ENCODE measurements at places on chromosomes 13 and 19.

DNA sequence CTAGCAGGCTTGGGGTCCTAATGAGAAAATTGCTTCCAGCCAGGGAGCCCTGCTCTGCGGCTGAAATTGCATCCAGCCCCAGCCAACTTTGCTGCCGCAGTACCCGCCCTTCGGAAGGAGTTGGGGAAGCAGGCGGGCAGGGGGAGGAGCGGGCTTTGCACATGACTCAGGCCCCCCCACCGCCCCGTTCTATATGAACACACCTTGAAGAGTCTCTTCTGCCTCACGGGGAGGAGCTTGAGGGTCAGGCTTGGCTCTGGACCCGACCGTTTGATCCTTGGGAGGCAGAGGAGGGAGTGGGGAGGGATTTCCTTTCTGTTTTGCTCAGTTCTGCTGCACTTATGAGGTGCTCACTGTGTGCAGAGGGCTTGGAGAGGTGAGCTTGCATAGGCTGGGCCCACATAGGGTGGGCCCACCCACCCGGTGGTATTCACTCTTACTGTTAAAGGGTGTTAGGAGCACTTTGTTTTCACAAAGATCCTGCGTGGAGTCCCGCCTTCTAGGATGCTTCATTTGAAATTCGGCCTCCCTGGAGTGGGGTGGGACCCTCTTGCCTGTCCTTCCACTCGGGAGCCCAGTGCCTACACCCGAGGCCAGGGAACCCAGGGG, 46.5 kb downstream of the LYL1 start:
- DNase-seq: no peak

DNA sequence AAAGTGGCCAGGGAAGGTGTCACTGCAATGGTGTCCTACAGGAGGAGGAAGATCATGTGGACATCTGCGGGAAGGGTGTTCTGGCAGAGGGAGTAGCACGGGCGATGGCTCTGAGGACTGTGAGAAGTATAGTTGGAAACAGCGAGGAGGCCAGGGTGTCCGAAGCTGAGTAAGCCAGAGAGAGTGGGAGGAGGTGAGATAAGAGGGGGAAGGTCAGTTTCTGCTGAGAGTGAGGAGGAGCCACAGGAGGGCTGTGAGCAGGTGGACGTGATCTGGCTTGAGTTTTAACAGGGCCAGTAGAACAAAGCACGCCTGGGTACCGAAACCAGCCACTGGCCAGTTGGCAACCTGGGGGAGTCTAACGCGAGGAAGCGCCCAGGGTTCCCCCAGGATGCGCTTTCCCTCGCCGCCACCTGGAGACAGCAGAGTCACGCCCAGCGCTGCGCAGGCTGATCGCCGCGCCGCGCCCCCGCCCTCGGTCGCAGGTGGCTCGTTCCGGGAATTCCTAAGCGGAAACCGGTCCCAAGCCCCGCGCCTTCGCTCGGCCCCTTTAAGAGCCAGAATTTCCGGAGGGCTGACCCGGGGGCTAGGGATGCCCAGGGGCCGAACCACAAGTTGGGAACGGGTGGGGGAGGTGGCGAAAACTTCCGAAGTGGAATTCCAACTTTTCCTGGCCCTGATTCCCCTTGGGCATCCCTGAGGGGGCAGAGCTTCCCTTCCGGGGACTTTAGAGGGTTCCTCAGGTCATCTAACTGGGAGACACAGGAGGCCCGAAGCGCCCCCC, 1.1 kb upstream of the LSR start:
- peak; percentile 57 for DNase-seq

DNA sequence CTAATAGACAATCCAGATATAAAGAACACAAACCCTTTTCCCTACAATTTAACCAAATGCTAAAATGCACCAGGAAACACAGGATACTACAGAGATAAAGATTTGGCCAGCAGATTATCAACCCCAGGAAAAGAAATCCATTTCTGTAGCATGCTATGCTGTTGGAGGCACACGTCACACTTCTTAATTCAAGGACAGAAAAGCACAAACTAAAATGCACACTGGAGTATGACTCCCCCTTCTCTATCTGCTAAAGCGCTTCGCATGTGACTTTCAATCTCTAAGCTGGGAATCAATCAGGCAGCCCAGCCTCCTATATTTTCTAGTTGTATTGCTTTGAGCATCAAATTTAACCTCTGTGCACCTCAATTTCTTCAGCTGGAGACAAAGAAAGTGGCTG, 22.2 kb downstream of the ABCC4 start:
- no peak for DNase-seq

GRCh38 chr19:12723641-12724426, at the start of gene TNPO2:
TNPO2 (minus strand) TSS chr19:12723932; CDS start chr19:12720977, 2,955 bp downstream.
- peak; percentile 84 for DNase-seq

DNA sequence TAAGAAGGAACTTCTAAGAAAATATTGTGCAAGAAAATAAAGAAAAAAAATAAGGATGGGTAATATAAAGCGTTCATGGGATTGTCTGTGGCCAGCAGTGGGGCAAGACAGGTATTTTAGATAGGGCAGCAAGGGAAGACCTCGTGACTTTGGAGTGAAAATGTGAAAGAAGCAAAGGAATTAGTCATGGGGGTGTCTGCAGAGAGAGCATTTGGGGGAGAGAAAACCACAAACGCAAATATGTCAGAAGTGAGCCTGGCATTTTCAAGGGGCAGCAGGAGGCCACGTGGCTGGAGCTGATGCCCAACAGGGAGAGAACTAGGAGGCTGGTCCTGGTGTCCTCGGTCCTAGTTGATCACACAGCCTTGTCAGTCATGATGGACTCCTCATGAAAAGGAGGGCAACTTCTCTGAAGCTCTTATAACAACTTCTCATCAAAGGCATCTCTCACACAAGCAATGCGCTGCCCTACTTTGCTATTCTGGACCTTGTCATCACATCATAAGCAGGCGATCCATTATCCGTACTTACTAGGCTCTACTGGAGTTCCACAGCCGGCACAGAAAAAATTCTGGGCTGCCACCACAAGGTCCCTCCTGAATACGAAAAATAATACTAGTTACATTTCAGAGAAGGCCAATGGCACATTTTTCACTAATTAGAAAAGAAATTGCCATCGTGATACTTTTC, 31.0 kb downstream of the RUBCNL start:
- no peak for DNase-seq

- no peak for DNase-seq
These were observed 46.1 kb upstream of the TSC22D1 start for GRCh38 chr13:44622261-44622660.

DNA sequence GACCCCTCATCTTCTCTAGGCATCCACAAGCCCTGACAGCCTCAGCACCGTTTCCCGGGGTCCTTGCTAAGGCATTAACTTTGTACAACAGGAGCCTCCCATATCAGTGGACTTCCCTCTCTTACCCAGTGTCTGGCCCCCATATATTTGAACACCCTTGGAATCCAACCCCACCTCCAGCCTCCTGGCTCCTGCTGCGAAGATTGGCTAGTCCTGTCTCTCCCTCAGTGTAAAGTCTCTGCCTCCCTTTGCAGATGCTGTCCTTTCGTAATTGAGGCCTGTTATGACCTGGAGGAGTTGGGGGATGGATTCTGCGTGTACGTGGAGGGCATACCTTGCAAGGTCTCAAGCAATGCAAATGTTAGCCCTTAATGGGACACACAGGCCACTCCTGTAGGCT, 413.7 kb downstream of the IRS2 start:
- no peak for DNase-seq

- no peak for DNase-seq
These were observed 132.9 kb upstream of the SERP2 start for GRCh38 chr13:44240611-44241145.

- no peak for DNase-seq
These were observed 110.9 kb upstream of the CSNK1A1L start for GRCh38 chr13:37216331-37216730.

GRCh38 chr13:109145631-109146030, 516.2 kb downstream of the MYO16 start:
- DNase-seq: no peak

GRCh38 chr19:16034180-16034579, 42.1 kb upstream of the TPM4 start:
- DNase-seq: no peak

GRCh38 chr13:48492470-48493065, 40.3 kb downstream of the RCBTB2 start:
- DNase-seq: peak; percentile 92

GRCh38 chr19:3893509-3894179, 13.2 kb downstream of the ATCAY start:
- DNase-seq: no peak

DNA sequence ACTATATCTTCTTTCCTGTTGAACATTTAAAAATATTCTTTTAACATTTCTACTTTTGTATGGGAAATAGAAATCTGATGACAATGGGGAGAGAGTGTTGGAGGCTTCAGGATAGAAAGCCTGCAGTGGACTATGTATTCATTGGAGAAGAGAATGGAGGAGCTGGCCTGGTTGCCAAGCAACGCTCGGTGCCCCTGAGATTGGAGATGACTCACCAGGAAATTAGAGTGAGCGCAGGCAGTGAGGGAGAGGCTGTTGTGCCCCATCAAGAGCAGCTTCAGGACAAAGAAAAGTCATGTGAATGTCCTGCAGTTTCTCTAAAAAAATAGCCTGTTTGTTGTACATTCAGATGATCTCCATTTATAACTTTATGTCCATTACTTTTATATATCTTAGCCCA, 48.7 kb upstream of the ZNF835 start:
- DNase-seq: no peak

DNA sequence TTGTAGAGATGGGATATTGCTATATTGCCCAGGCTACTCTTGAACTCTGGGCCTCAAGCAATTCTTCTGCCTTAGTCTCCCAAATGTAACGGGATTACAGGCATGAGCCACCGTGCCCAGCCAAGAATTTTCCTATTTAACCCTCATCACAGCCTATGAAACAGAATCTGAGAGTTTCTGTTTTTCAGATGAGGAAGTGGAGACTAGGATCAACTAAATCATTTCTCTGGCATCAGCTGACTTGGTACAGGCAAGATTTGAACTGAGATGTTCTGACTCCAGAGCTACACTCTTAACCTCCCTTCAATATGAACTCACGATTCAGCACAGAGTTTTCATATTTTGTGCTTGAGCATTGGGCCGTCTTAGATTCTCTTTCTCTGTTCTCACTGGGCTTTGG, 8.1 kb downstream of the ZNF460 start:
- DNase-seq: no peak

DNA sequence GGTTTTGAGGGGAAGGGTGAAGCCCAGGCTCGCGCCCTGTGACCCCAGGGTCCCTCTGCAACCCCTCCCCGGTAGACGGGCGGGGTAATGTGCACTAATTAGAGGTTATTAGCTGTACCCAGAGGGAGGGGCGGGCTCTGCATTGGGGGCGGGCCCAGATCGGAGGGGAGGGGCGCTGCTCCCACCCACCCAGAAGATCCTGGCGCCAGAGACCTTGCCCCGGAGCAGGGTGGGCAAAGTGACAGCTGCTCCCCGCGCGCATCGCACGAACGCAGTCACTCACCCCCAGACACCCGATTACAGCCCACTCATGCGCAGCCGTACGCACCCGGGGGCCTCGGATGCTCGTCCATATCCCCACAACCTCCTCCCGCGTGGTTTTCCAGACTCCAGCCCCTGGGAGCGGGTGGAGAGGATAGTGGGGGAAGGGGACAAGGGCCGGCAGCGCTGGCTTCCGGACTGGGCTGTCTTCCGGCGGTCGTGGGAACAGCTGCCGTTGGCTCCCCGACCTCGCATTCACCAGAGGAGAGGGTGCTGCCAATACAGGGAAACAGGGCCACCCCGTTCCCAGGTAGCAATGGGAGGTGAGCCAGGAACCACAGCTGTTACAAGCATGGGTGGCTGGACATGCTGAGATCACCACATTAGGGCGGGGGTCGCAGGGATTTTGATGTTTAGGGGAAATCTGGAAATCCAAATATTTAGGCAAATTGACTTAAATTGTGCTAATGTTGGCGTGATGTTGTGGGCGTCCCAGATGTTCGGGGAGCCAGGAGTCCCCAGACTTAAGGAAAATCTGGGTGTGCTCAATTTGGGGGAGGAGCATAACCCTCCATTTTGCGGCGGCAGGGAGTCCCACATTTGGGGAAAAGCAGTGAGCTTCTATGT, 2.9 kb upstream of the HOOK2 start:
- DNase-seq: peak; percentile 71

DNA sequence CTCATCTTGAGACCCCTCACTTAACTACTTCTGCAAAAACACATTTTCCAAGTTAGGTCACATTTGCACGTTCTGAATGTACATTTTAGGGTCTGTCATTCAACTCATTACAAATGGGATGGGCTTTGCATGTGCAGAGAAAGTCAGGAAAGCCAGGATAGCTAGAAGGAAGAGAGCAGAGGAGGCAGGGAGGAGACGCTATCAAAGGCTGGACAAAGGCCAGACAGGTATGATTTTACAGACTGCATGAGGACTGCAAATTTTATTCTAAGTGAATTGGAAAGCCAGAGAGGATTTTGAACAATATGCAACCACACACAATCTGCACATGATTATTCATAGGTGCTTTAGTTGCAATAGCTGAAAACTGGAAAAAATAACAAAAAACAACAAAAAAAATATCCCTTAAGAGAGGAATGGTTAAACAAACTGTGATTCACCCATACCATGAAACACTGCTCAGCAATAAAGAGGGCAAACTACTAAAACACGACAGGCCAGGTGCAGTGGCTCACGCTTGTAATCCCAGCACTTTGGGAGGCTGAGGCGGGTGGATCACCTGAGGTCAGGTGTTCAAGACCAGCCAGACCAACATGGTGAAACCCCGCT, 21.1 kb downstream of the SYDE1 start:
- DNase-seq: no peak

DNA sequence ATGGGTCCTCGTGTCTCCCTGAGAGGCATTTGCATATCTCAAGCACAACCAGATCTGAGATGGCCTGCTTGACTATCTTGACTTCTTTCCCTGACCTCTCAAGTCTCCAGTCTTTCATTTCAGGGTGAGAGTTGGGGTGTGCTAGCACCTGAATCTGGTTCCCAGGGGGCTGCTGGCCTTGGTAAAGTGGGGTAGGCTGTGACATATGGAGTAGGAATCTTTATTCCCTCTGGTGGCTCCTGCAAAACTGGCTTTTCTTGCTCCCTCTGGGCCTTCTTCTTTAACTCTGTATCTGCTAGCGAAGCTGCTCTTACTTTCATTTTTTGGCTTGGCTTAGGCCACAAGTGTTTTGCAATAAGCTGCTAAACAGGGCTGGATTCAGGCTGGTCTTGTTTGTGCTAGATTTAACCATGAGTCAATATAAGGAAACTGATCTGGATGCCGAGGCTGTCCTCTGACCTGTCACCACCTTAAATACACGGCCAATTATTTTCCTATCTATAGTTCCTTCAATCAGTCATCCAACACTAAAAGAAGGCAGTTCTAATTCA, 42.3 kb downstream of the ZNF493 start:
- DNase-seq: no peak

All from activated CD8-positive, alpha-beta memory T cell treated with anti-CD3 and anti-CD28 coated beads, Interleukin-2, amount 10 ng/mL, durations not matched to agents 7 days and 5 days (primary cell).